ENCODE measurements at places on chromosomes 6 and 20.
A peak's percentile ranks its signal among the peaks of the same experiment; 100 is the strongest.

DNA sequence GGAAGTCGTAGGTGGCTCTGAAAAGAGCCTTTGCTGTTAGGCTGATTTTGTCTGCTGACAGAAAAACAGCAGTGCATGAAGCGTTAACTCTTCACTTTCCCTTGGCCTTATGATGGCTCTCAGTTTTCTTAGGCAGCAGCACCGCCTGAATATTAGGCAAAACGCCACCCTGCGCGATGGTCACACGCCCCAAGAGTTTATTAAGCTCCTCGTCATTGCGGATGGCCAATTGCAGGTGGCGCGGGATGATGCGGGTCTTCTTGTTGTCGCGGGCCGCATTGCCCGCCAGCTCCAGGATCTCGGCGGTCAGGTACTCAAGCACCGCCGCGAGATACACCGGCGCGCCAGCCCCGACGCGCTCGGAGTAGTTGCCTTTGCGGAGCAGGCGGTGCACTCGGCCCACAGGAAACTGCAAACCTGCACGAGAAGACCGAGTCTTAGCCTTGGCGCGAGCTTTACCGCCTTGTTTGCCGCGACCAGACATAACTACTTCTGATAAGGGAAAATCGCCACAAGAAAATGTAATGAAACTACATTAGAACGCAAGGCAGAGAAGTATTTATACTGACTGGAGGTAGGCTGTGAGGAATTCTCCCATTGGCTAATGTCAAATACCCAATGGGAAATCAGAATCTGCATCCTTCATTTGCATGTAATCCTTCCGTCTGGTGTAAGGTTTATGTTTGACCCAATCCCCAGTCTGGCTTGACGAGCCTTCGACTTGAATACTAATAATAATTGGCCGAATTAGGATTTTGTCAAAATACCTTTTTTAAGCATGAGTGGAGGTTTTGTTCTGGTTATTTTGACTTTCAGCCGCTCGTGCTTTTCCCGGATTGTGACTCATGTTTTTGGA, 53.9 kb upstream of the HFE start:
- DNase-seq = no peak

DNA sequence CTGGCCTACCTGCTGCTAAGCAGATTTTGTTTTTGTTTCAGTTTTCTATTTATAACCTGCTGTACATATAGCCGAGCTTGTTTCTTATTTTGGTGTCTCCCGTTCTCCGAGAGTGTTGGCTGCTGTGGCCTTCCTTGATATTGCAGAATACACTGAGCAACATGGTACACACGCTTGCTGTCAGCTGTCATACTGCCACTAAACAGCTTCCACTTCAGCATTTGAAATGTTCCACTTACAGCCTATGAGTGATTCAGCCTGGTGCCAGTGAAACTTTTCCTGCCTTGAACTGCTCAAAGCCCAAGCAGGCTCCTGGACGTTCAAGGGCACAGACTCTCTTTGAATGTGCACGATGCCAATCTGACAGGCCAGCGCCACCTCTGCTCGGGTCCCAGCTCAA, 87.1 kb downstream of the PSMG4 start:
- no peak for DNase-seq

DNA sequence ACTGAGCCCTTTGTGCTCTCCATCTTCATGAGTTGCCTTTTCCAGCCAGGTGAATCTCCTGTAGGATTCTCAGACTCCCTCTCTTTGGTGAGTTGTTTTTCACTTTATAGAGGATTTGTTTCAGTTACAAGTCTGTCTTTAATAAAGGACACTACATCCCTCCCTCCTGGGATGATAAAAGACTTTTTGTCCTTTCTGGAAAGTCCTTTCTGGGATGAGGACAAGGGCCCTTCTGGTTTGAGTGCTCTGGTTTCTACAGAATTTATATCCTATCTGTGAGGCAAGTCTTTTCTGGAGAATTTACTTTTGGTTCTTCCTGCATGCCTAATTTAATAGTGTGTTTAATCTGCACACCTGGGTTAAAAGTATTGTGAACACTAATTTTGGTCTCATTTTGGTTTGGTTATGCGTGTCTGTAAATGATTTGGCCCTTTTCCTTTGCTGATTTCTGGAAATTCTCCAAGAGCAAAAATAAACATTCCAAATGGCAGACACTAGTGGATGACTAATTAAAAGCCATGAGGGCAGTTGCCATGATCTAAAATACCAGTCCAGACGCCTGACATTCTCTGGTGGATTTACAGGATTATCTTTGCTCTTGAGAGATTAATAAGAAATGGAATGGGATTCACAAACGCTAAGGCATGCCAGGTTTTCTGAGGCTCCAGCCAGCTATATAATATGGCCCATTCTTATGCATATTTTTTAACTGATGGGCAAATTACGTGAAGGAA, 44.8 kb downstream of the TCP11 start:
- DNase-seq = no peak

DNA sequence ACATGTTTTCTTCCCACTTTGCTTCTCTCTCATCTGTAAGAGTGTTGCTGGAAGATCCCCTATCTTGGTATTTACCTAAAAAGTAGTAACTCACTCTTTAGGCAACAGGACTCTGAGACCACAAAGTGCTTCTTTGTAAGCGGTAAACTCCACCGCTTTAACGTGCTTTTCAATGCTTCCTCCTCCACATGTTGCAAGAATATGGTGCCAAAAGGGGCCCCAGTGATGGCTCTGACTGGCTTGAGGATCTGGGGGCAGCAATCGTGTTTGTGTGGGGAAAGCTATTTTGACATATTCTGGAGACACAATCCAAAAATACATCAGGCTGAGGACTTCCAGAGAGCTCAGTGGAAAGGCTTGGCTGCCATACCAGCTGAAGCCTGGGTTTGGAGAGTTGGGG, 12.4 kb upstream of the CPNE5 start:
- no peak for DNase-seq

DNA sequence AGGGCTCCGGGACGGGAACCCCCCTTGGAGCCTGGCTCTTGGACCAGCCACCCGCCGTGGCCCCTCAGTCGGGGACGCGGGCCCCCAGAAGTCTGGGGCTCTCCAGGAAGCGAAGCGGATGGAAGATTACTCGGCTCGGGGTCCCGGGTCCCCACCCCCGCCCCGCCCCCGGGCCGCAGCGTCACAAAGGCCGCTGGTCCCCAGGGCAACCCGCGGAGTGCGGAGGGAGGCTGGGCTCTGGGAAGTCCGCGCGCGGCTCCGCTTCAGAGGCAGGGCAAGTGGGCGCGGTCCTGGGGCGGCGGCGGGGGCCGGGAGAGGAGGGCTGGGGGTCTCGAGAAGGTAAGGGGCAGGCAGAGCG, at the start of gene FNDC11:
TSS of gene FNDC11 (plus strand) at position 227 of the 358 bp plus-strand sequence. CDS start 1,505 bp downstream, outside the sequence.
- no peak for DNase-seq

DNA sequence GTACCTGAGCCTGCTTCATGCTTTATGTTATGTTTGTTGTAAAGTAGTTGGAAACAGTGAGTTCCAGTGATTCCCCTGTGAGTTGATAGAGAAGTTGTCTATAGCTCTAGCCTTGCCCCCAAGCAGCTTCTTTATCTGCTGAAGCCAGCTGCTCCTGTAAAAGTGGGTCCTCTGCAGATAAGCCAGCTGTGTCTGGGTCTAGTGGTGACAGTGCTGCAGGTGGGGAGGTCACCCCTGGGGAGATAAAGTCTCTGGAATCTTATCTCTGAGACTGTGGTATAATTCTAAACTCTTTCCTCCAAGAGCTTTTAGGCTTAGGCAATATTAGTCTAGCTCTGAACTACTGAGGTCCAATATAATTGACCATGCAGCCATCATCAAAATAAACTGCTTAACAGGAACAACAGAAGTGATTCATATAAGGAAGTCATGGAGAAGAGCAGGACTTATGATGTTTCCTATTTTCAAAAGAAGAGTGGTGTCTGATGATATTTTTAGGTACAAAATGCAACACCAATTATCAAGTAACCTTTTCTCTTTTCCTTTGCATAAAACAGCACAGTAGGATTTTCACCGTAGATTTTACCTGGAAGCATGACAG, 44.2 kb upstream of the TMEM217 start:
- no peak for DNase-seq

- DNase-seq = no peak
These were observed 20.1 kb downstream of the REV3L start for GRCh38 chr6:111462770-111463391.

DNA sequence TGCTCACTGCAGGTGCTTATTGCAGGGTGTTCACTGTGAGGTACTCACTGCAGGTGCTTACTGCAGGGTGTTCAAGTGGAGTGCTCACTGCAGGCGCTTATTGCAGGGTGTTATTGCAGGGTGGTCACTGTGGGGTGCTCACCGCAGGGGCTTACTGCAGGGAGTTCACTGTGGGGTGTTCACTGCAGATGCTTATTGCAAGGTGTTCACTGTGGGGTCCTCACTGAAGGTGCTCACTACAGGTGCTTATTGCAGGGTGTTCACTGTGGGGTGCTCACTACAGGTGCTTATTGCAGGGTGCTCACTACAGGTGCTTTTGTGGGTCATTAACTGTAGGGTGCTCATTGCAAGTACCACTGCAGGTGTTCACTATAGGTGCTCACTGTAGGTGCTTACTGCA, 20.2 kb downstream of the APMAP start:
- DNase-seq = no peak

GRCh38 chr20:32278199-32278643, 770 bp downstream of the KIF3B start:
- no peak for DNase-seq

- peak; percentile 48 for DNase-seq
These were observed 49.5 kb downstream of the TRERF1 start for GRCh38 chr6:42402184-42402583.

GRCh38 chr6:4973982-4974745, 29.7 kb downstream of the RPP40 start:
- no peak for DNase-seq

- DNase-seq = no peak
These were observed 66.3 kb downstream of the EDN1 start for GRCh38 chr6:12356431-12356830.

- no peak for DNase-seq
These were observed 157.8 kb downstream of the TPBG start for GRCh38 chr6:82521369-82521768.

All from stimulated activated CD8-positive, alpha-beta memory T cell treated with anti-CD3 and anti-CD28 coated beads, Interleukin-2, amount 100 ng/mL, for 48 hours (primary cell).